ENCODE measurements at places on chromosomes 16 and 17.

GRCh38 chr16:64585367-64585766 is 536.5 kb downstream of the CDH11 start:
- no peak for DNase-seq

GRCh38 chr17:82283208-82283749 is 9.8 kb upstream of the CSNK1D start:
- DNase-seq, result peak; percentile 99

DNA sequence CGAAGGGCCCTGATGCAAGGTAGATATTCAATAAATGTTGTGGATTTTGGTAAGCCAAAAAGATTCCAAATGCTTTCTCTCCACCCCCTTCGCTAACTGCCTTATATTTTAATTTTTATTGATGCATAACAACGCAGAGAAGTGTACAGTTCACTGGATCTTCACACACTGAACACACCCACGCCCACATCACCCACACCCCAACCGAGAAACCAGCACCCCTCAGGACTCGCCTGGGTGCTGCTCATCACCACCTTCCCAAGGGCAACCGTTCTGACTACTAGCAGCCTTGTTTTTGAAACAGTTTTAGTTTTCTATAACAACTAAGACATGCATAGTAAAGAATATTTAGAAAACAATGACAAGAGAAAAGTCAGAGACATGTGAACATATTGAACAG is 9.1 kb upstream of the PLCG2 start:
- DNase-seq, result no peak

DNA sequence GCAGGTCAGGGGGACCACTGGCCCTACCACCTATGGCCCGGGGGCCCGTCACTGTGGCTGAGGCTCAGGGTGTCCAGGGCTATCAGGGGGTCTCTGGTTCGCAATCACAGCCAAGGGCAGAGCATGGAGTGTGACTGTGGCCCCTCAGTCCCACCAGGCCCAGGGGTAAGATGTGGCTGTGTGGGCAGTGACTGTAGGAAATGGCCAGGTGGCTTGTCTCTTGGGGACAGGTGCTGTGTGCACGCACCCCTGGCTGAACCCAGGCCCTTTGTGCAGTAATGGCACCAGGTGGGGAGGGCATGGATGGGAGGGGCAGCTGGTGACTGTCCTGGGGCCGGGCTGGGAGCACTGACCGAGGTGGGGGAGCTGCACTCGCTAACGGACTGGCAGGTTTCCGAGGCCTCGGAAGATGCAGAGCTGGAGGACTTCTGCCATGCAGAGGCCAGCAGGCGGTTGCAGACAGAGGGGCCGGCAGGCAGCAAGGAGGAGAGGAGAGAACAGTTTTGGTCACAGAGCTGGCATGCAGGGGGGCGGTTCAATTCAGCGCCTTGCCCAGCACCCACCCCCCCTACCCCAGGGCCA is 18.8 kb downstream of the IL34 start:
- no peak for DNase-seq

GRCh38 chr17:40063901-40064531 is 1.3 kb downstream of the THRA start:
- DNase-seq, result no peak

- no peak for DNase-seq
These were observed 76.6 kb upstream of the CORO6 start for GRCh38 chr17:29699283-29699682.

DNA sequence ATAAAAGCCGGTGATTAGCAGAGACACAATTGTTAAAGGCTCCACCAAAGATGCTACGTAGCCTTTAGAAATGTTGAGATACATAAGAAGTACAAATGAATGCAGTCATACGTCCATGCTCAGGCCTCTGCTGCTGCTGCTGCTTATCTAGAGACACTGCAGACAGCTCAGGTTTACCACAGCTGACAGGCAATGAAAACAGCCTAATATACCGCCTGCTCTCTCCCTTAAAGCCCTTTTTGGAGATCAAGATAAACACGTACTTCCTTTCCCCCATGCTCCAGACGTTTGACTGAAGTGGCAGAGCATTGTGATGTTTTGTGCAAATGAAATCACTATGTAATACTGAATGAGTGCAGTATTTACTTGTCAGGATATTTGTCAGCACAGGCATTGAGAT is 185.3 kb downstream of the AATF start:
- DNase-seq, result no peak

- DNase-seq, result no peak
These were observed 4.0 kb downstream of the KIFC3 start for GRCh38 chr16:57798267-57798810.

DNA sequence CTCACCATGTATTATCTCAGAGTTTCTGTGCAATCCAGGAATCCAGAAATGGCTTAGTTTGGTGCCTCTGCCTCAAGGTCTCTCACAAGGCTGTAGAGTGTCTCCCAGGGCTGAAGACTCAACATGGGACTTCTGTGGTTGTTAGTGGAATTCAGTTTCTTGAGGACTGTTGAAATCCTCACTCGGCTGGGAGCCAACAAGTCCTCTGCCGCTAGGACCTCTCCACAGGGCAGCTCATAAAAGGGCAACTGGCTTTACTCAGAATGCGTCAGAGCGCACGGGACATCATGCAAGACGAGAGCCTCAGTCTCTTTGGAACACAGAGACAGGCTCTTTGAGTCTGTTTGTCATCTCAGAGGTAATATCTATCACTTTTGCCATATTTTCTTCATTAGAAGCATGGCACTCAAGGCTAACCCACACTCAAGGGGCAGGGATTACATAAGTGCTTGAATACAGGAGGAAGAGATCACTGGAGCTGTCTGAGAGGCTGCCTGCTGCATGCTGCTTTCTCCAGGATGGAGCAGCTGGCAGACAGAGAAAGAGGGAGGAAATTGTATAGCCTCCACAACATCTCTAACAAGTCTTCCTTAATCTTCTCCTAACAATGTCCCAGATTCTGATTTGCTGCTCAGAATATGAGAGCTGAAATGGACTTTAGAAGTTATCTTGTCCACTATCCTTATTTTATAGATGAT is 97.5 kb upstream of the ASIC2 start:
- DNase-seq, result no peak

- peak; percentile 51 for DNase-seq
These were observed 868 bp downstream of the KCNJ12 start for GRCh38 chr17:21376759-21377690.

DNA sequence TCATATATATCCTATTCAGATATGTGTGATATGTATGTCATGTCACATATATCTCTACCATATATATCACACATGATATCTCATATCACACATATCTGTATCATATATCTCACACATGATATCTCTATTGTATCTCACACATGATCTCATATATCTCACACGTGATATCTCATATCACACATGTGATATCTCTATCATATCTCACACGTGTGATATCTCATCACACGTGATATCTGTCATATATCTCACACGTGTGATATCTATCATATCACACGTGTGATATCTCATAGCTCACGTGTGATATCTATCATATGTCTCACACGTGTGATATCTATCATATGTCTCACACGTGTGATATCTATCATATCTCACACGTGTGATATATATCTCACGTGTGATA is 240.7 kb downstream of the MAP2K4 start:
- DNase-seq, result no peak

GRCh38 chr16:2584729-2585650 is 47.2 kb downstream of the PDPK1 start:
- no peak for DNase-seq

- no peak for DNase-seq
These were observed 1283.7 kb downstream of the TP53TG3F start for GRCh38 chr16:34743115-34743514.

DNA sequence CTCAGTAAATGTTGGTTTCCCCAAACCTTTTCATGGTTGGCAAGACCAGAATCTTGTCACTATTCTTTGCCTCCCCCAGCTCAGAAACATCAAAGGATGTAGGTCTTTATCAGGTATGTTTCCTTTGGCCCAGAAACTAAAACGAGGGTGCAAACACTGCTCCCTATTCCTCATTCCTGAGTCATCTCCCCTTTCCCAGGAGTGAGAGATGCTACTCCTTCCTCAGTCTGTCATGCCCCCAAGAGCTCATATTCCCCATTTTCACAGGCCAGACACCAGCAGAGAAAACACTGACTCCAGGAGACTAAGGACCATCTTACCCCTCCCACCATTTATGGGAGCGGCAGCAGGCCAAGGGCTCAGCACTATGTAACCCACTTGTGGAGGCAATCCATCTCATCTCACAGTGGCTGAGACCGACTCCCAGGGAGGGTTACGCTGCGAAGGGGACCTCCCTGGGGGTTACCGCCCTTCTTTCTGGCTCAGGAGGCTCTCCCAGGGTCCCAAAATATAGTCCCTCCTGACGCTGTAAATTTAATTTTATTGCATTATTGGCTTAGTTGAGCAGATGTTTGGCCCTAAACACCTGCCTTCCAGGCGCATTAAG is 1.5 kb downstream of the GEMIN4 start:
- peak; percentile 27 for DNase-seq

DNA sequence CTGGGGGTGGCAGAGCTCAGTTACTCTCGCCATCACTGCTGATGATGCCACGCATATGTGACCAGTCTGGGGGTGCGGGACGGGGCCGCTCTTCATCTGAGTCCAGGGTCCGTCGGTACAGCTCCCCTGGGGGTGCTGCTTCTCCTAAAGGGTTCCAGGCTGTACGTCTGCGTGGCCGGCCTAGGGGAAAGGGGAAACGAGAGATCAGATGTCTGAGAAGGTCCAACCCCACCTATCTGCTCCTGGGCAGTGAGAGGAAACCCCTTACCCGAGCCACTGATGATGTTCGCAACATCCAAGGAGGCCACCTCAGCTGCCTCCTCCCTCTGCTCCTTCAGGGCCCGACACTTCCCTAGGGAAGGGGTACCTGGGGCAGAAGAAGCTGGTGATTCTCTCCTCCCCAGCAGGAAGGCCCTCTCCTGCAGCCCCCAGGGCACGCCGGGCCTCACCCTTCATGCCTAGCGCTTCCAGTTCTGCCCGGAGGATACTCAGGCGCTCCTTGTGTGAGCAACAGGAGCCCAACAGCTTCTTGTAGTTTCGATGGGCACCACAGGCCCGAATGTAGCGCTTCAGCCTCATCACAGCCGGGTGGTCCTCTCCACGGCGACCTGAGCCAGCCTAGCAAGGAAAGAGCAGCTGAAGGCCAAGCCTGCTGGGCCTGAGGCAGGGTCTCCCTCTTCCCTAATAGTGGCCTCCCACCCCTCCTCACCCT is 2.1 kb downstream of the HIRIP3 start:
- DNase-seq, result no peak

Data from ELR (cell line).